Fibroblast of skin of abdomen (primary cell): ENCODE measurements at places on chromosomes 2 and 18.
A peak's percentile ranks its signal among the peaks of the same experiment; 100 is the strongest.

DNA sequence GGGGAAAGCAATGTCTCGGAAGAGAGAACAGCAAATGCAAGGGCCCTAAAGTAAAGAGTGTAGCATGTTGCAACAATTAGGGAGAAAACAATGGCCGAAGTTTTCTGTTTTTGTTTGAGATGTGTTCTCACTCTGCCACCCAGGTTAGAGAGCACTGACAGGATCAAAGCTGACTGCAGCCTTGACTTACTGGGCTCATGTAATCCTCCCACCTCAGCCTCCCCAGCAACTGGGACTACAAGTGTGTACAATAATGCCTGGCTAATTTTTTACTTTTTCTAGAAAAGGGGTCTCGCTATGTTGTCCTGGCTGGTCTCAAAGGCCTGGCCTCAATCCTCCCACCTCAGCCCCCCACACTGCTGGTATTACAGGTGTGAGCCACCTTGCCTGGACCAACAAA is 23.9 kb downstream of the MEMO1 start:
- DNase-seq: no peak

GRCh38 chr18:78892177-78892576 is 87.4 kb upstream of the SALL3 start:
- no peak for DNase-seq

GRCh38 chr2:237431372-237431771 is 17.4 kb upstream of the COL6A3 start:
- peak; percentile 83 for DNase-seq

DNA sequence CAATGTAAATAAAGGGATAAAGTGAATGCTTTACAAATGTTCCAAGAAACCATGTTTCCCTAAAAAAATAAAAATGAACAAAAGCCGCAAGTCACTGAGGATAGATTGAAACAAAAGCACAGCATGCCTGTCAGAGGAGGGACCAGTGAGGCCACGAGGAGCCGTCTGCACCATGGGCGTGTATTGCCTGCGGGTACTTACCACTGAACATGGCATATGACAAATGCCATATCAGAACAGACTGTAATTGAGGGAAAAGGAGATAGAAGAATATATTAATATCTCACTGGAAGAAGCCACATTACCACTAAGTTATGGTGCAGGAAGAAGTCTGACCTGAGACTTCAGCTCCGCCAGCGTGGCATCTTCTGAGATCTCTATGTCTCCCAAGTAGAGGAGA is 75.8 kb downstream of the USP40 start:
- no peak for DNase-seq

DNA sequence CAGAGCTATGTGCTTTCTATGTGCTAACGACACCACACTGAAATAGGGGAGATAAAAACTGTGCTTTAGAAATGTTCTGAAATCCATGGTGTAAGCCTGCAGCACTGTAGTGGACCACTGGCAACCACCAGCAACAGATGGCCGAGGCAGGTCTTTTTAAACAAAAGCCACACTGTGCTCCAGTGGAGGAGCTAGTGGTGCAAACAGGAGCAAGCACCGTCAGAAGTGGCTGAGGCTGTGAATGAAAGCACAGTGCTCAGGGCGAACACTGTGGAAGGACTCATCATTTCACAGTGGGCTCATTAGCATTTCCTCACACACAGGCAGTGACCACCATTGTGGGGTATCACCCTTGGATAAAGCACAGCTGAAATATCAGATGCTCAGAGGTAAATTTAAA is 22.9 kb upstream of the MTX2 start:
- no peak for DNase-seq

- no peak for DNase-seq
These were observed 1920.7 kb upstream of the CELF4 start for GRCh38 chr18:39486268-39486667.

- DNase-seq: no peak
These were observed 403.2 kb downstream of the DSC3 start for GRCh38 chr18:30639361-30639760.

- no peak for DNase-seq
These were observed 24.2 kb downstream of the CNRIP1 start for GRCh38 chr2:68295516-68295915.

GRCh38 chr2:101622210-101623030 is 75.1 kb upstream of the MAP4K4 start:
- no peak for DNase-seq

DNA sequence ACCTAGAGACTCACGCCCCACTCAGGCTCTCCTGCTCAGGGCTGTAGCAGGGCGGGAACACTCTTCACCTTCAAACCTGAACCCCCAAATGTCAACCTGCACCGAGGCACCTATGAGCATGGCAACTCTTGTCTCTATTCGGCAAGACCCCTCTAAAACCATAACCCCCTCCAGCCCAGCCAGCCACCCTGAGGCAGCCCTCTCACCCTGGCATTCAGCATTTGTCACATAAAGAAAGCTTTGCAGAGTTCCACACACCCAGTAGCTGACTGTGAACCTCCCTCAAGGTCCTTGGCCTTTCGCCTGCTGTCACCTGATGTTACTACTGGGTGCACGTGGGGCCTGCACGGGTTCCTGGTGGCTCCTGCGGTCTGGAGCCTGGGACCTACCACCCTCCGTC is 97.2 kb upstream of the ALKAL2 start:
- DNase-seq: no peak

GRCh38 chr2:217218269-217219163 is 358.7 kb upstream of the TNP1 start:
- peak; percentile 76 for DNase-seq

- DNase-seq: peak; percentile 79
These were observed 119.3 kb upstream of the PKDCC start for GRCh38 chr2:41928526-41928925.

GRCh38 chr2:111050701-111051376 is 69.9 kb upstream of the BCL2L11 start:
- DNase-seq: no peak

DNA sequence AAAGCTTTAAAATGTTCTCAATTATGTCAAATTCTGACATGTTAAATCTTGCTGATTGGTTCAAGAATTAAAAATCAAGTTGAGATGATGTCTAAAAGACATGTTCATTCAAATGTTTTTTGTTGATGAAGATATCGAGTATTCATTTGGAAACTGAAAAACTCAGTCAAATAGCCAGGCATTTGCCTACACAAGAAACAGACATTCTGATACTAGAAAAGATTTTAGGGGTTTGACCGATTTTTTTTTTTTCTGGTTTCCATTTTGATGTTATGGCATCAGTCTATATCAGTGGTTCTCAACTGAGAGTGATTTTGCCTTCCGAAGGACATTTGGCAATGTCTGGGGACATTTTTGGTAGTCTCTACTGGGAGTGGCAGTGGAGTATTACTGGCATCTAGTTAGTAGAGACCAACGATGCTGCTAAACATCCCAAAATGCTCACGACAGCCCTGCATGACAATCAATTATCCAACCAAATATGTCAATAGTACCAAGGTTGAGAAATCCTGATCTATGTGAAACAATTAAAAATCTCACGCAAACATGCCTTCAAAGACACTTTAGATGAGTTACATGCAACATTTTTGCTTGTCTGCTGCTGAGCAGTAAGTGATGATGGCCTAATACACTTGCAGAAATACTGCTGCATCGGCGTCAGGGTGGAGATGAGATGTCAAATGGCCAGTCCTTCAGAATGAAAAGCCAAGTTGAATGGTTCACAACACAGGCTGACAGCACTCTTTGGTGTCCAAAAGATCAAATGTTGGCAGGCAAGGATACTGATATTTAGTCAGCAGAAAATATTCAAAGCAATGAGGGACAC is 12.5 kb downstream of the RASGRP3 start:
- no peak for DNase-seq

- peak; percentile 45 for DNase-seq
These were observed 143.4 kb upstream of the STK17B start for GRCh38 chr2:196314780-196315179.

DNA sequence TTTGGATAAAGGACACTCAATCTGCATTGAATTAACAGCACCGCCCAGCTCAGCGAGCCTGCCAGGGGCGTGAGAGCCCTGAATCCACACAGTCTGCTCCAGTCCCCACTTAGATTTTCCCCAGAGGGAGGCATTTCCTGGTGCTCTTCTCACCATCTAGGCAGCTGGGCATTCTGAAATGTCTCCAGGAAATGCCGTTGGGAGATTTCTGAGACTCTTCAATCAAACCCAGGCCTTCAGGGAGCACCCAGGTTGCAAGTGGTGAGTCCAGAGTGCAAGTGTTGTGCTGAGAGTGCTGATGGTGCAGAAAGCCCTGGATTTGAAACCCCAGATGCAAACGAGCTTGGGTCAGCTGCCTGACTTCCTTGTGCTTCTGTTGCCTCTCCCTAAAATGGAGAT is 23.4 kb upstream of the TMEM37 start:
- no peak for DNase-seq

GRCh38 chr18:52439457-52439856 is 99.5 kb downstream of the DCC start:
- DNase-seq: no peak

DNA sequence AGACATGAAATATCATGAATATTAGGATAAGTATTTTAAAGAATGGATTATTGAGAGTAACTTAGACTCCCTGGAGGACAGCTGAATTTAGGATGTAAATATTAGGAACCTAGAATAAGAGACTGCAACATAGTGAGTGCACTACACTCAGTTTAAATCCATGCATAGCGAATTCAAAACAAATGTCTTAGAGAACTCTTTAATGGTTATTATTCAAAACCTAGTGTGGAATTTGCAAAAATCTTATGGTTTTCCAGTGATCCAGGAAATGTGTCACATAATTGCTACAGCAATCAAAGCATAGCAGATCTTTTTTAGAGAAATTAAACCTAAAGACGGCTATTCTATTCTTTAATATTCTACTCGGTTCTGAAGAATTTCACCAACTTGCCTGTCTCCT is 239.0 kb downstream of the TMX3 start:
- DNase-seq: no peak

- DNase-seq: no peak
These were observed 3.2 kb upstream of the AQP12B start for GRCh38 chr2:240685771-240686371.

- DNase-seq: peak; percentile 44
These were observed 82.9 kb downstream of the GRB14 start for GRCh38 chr2:164538240-164538866.

- DNase-seq: peak; percentile 45
These were observed 16.6 kb downstream of the SERPINB13 start for GRCh38 chr18:63603772-63604171.

DNA sequence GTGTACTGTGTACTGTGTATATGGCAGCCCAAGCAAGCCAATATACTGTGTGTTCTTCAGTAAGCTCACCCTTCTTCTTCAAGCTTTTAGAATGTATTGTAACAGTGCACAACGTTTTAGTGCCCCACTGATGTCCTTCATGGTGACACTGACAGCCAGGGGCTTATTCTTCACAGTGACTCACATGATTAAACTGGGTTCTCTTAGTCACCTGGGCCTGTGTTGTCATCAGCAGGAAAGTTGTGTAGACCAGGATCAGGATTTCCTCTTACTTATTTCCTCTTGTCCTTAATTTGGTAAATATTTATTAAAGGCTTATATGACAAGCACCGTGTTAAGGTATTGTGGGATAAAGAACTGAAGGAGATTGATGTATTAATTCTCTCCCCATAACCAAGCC is 67.9 kb upstream of the THOC1 start:
- DNase-seq: no peak

DNA sequence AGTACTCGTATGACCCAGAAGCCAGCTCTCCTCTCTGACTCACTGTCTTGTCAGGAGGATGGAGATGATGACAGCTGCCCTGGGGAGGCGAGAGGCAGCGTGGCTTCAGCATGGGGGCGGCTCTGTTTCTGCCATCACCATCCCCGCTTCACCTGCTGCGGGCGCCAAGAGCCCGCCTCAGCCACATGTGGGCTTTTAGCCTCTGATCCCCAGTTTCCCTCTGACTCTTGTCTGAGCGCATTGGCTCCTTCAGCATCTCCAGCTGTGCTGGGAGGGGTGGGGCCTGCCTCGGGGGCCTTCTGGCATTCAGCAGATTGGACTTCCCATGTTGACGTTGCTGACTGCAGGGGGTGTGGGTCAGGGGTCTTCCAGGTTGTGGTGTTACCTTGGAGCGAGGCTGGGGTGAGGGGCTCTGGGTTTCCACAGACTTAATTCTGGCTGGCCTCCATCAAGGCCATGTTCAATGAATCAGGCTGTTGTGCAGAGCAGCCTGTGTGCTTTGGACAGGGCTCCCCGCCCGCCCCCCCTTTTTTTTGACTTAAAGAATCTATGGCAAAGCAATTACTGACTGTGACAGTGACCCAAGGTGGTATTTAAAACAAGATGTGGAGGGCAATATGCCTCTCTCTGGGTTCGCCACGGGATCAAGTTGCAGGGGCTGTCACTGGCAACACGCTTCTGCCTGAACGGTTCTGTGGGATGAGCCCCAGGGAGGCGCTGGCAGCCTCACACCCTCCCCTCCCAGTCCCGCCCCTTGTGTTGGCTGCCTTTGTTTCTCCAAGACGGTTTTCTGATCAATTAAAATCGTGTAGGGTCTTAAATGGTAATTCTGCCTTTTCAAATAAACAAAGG is 228.3 kb downstream of the LDLRAD4 start:
- DNase-seq: peak; percentile 24

- no peak for DNase-seq
These were observed 893.0 kb upstream of the POU3F3 start for GRCh38 chr2:103960951-103961350.

GRCh38 chr18:23442958-23443357 is 10.1 kb upstream of the RIOK3 start:
- DNase-seq: no peak

DNA sequence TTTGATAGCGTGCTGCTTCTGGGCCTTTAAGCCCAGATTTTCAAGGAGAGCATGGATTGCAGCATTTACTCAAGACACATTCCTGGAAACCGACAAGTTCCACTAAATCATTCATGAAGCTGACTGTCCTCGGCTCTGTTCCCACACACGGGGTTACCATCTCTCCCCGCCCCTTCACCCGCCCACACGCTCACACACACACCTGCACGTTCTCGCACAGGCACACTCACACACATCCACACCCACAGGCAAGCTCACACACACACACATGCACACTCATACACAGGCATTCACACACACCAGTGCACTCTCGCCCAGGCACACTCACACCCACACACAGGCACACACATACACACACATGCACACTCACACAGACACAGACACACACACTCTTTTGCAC is 150.0 kb upstream of the AGAP1 start:
- DNase-seq: peak; percentile 73

- DNase-seq: no peak
These were observed 9.0 kb downstream of the CAPN10 start for GRCh38 chr2:240595381-240596079.
